B cell (primary cell): ENCODE measurements at places on chromosomes 12 and 14. TPM values are rescaled to one million over a fixed set of nuclear protein-coding genes. Genes with fewer than 3 reads are reported as not detected.

DNA sequence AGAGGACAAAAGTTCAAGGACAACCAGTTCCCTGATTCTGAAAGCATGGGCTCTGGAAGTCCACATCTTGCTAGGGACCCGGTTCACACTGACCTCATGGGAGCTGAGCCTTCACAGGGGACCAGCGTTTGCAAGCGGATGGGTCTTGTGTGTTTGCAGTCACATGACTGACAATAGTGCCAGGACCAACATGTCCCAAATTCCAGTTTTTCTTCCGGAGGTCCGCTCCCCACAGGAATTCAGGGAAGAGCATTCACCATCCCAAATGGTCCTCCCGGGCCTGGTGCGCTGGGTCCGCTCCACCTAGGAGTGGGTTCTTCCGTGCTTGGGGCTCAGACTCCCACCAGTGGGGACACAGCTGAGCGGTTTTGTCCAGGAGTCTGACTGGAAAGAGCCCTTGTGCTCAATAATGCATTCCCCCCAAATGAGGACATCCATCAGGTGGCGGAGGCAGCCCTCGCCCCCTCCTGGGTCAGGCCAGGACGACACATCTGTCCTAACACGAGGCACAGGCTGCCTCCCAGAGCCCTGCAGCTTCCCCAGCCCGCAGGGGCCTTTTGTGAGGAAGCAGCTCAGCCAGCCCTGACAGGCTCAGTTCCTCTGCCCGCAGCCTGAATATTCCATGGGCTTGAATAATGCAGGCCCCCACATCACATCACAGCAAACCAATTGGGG lies 91.8 kb upstream of the BCL11B start:
- DNase-seq = no peak

- DNase-seq = no peak
Observed at GRCh38 chr12:80567401-80567800, 123.4 kb downstream of the PTPRQ start.

DNA sequence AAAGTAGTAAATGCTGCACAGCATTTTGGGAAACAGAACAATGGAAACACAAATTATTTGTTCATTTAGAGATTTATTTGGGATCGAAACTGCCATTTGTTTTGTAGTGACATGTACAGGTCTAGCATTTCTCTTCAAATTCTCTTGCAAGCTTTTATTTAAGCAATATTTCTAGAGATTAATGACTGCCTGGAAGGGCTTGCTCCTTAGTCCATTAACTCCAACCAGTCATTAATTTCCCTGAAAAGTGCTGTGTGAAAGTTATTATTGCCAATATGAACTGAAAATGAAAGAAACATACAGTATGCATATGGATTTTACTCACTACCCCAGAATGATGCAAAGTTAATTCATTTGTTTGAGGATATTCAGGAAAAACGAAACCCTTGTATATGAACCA lies 1349.6 kb upstream of the FLRT2 start:
- DNase-seq = no peak

DNA sequence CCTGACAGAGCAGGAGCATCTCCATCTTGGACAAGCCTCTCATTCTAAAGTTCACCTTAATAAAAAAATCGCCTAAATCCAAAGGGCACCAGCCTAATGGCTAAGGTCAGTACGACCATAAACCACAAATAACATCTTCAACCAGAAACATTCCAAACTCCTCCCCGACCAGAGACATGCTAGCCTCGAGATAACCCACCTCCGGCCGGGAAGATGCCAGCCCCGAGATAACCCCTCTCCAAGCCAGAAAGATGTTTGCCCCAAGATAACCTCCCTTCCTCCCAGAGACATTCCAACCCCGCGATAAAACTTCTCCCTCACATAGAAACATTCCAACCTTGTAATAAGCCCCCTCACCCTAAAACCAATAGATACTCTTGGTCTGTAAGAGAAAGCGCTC lies 86.8 kb upstream of the PKP2 start:
- no peak for DNase-seq

- DNase-seq = no peak
Observed at GRCh38 chr12:51862947-51863346, 14.4 kb upstream of the FIGNL2 start.

- DNase-seq = no peak
Observed at GRCh38 chr14:51680031-51680430, 28.3 kb downstream of the FRMD6 start.

DNA sequence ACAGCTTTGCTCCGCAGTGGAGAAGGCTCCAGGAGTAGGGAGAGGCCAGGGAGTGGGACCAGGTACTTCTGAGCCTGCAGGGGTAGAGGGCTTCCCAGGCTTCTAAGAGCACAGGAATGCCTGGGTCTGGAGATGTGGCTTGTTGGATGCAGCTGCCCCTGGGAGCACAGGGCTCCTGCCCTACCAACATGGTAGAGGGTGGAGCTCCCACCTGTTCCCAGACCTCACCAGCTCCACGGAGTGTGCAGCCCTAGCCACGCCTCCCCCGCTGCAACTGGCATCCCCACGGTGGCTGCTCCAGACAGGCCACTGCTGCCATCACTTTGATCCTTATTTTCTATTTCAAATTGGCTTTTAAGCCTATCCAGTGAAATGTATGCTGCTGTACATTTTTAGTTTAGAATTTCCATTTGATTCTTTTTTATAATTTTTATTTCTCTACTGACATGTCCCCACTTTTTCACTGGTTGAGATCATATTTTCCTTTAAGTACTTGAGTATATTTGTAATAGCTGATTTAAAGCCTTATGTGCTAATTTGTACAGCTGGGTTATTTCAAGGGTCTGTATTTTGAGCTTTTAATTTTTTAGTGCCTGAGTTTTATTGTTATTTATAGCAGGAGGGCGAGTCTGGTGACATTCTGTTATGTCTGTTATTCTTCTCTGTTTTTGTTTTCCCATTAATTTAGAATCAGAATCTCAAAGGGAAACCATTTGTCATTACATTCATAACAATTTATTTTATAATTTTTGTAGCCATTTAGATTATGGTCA lies 78.0 kb downstream of the DERA start:
- DNase-seq = no peak

GRCh38 chr12:66197495-66197921 lies 8.5 kb downstream of the IRAK3 start:
- DNase-seq = no peak

DNA sequence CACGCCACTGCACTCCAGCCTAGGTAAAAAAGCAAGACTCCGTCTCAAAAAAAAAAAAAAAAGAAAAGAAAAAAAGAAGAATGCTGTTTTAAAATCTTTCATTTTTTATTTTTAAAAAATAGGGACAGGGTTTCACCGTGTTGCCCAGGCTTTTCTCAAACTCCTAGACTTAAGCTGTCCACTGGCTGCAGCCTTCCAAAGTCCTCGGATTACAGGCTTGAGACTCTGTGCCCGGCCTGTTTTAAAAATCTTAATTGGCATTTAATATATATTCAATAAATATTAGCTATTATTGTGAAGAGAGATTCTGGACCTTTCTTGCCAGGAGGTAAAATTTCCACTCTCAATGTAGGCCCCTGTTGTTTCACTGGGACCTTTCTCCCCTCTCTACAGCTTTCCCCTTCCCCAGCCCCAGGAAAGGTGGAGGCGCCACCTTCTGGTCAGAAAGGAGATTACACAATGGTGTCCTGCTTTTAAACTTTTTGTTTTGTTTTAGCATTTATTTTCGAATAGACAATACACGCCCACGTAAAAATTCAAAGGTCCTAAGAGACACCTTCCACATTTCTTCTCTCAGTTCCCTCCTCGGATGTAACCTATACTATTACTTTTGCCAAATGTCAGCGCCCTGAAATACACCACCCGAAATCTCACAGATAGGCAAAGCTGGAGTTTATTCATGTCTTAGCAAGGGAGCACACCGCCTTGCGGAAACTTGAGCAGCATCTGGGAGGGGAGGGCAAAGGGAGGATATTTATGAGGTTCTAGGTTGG lies 23.8 kb upstream of the PHC1 start:
- peak; percentile 77 for DNase-seq

GRCh38 chr12:85836197-85837090 lies at the start of gene RASSF9:
Gene RASSF9 (minus strand): TSS chr12:85836409. CDS start chr12:85836201, 208 bp downstream.
- no peak for DNase-seq

DNA sequence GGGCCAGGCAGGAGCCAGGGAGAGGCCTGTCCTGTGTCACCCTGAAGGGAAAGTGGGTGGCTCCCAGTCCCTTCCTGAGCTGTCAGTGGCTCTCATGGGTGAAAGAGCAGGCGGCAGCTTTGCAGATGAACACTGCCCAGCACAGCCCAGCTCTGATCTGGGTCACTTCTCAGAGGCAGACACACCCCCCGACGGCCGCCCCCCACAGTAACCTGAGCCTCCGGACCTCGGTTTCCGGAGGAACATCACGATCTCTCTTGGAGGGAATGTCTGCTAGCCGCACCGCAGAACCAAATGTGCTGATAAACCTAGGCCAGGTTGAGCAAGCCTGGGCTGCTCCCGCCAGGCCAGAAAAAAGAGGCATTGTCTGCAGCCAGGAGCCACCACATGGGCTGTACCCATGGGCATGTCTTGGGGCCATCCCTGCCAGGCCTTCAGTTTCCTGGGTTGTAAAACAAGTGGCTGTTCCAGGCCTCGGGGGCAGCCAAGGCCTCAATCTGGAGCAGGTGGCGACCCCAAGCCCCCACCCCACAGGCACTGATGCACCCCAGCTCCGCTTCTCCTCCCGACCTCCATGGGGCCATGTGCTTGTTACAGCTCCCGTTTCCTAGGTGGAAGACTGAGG lies 57.6 kb downstream of the NCOR2 start:
- no peak for DNase-seq

GRCh38 chr12:10243818-10244520 lies 31.3 kb downstream of the GABARAPL1 start:
- peak; percentile 19 for DNase-seq

DNA sequence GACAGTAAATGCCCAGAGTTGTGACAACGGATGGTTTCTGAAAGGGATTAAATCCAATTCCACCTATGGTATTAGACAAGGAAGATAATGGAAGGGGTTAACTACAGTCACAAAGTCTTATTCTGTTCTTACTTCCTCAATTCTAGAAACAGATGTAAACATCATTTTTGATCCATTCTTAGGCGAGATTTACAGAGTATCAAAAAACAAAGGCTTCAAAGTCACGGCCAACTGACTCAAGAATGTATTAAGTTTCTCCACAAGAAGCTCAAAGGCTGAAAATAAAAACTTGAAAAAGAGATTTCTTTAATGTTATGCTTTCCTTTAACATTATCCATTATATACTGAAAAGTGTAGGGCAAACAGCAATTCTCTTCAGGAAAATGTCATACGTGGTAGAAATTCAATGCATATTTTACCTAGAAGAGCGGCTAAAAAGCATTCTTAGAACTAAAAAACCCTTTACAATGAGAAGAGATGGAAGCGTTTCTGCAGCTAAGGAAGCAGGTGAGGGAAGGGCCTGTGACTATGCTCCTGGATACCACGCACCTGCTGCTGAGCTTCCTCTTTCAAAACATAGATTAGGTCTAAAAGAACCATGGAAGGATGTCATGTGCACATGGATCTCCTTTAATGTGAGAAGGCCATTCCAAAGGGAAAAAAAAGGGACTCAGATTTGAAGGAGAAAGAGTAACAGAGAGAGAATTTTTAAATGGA lies 185.8 kb downstream of the STXBP6 start:
- no peak for DNase-seq

DNA sequence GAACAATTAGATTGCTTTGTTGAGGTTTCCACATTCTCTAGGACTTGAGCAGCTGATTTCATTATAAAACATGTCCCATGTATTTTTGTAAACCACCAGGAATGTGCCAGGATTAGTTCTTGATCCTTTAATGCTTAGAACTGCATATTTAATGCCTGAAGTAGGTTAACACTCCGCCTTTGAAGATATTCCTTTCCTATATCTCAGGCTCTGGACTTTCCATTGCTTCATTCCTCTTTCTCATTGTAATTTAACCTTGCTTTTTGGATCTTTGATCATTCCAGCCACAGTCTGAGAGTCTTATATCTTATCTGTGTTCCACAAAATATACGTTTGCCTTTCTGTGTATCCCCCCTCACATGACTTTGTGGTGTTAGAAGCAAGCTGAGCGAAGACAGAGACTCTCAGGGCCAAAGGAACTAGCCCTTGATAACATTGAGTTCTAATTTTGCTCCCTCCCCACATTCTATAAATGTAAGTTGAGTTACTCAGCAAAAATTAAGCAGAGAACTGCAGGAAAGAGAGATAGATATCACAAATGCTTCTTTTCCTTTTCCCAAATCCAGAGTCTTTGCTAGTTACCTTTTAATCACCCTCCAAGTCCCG lies 2.4 kb upstream of the CLEC1B start:
- DNase-seq = no peak

DNA sequence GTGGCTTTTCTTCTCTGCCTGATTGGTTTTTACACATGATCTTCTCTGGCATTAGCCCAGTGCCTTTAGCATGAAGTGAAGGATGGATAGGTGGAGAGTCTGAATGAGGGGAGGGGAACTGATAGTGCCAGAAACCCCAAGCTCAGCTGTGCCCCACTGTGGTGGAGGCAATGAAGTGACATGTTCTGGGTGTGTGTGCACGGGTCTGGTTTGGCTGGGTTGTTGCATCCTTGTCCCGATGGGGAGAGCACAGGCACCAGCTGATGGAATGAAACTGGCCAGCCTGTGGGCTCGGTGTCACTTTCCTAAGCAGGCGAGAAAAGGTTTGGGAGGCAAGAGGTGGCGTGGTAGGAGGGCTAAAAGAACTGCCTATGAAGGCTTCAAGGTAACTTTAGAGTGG lies 65.3 kb downstream of the CACNA1C start:
- DNase-seq = no peak

DNA sequence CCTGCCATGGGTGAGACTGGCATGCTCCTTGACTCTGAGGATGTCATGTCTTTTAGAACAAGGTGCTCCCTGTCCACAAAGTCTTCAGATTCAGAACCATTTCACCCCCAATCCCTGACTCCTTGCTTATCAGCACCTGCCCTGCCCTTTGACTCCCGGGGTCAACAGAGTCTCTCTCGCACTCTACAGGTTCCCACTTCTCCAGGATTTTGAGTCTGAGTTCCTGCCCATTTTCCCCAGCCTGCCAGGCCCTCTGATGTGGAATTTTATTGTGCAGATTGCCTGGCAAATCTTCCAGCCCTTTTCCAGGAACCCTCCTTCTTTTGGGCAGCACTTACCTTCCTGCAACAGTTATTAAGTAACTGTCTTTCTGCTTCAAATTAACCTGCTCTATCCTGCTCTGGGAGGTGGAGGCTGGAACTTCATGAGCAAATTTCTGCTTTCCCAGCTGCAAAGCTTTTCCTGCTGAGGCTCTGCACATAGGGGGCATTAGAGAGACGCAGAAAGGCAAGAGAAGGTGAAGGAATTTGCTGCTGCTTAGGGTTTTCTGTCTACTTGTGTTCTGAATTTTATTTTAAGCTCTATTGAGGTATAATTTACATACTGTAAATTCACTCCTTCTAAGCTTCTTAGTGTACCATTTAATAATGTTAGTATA lies 259.1 kb downstream of the PCNX1 start:
- DNase-seq = peak; percentile 18

GRCh38 chr12:106066726-106067325 lies 71.9 kb downstream of the NUAK1 start:
- no peak for DNase-seq

The NFE2 gene
- not detected in 2 replicates for total RNA-seq

The ASCL1 gene
- total RNA-seq = not detected in 2 replicates

The NID2 gene
- not detected in 2 replicates for total RNA-seq

The TSPAN11 gene
- not detected in 2 replicates for total RNA-seq

The PTPRQ gene
- not detected in 2 replicates for total RNA-seq

The CHGA gene
- total RNA-seq = not detected in 2 replicates

The DNAJC22 gene
- not detected in 2 replicates for total RNA-seq
